ENCODE measurements at places on chromosomes 2 and 18. TPM values are rescaled to one million over a fixed set of nuclear protein-coding genes. Genes with fewer than 3 reads are reported as not detected.

Gene RSAD2
- 0.87 TPM for total RNA-seq

Gene DSG3
- 0.06 TPM for total RNA-seq

Gene TMEFF2
- 15.8 TPM for total RNA-seq

DNA sequence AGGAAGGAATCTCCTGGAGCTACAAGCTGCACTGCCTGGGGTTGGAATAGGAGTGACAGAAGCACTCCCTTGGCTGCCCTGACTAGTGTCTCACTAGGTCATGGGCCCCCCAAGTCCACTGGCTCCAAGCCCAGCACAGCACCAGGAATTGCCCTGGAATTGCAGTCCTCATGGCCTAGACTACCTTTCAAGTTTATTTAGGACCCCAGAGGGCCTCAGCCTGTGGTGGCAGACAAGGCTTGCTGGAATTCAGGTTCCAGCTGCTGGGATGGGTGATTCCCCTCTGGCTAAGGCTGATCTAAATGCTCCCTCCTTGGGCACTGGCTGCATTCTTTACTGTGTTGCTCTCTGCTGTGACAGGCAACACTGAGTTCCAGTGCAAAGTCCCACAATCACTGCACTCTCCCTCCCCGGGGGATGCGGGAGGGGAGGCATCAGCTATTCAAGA, 14.0 kb downstream of the STRADB start:
- ATAC-seq: peak; percentile 65

DNA sequence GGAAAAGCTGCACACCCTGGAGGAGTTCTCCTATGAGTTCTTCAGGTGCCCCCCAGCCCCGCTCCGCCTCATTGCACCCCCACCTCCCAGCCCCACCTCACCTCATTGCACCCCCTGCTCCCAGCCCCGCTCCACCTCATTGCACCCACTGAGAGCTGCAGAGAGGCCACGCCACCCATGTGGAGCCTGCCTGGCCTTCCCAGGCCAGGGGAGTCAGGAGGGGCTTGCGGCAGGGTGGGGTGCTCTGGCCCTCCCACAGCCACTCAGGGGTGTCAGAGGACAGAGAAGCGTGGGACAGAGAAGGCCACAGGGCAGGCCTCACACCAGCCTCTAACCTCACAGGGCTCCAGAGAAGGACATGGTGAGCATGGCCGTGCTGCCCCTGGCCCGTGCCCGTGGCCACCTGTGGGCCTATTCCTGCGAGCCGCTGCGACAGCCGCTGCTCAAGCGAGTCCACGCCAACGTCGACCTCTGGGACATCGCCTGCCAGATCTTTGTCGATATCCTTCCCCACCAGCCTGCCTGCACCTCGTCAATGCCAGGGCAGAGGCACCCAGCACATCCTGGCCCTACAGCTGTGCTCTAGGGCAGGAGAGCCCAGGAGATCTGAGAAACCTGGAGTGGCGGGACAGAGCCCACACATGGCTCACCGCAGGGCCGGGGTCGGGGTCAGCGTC, 15.0 kb upstream of the GPR17 start:
- ATAC-seq: no peak

- no peak for ATAC-seq
Observed at GRCh38 chr2:227942021-227942420, 70.6 kb downstream of the DAW1 start.

Data from motor neuron (in vitro differentiated cells).